Hepatocyte (in vitro differentiated cells): ENCODE measurements at places on chromosomes 2 and 18.

GRCh38 chr2:229350117-229350805, 79.2 kb upstream of the PID1 start:
- no peak for DNase-seq

DNA sequence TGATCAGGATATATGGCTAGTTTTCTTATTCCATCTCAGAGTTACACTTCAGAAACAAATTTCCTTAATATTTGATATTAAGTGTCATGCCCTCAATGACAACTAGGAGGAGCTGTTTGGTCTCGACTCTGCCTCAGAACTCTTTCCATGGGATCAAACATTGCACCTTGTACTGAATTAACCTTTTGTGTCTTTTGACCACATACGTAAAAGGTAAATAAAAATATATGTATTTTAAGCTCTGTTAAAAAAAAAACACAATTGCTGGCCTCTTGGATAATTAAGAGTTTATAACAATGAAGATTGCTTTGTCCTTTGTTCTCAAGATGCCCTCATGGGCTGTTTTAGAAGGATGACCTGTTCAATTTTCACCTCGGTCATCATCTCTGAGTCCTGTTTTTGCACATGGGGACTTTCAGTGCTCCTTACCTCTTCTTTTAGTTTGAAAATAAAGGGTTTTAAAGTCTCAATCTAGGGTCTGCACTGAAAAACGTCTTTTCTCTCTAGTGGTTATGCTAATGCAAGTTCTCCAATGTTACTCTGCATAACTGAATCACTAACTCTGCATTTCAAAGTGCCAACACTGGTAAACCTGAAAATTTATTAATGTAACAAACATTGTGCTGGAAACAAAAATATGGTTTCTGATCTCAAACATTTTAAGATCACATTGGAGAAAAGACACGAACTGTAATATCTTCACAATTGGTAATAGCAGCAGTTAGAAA, 18.8 kb upstream of the FN1 start:
- DNase-seq = peak; percentile 47

DNA sequence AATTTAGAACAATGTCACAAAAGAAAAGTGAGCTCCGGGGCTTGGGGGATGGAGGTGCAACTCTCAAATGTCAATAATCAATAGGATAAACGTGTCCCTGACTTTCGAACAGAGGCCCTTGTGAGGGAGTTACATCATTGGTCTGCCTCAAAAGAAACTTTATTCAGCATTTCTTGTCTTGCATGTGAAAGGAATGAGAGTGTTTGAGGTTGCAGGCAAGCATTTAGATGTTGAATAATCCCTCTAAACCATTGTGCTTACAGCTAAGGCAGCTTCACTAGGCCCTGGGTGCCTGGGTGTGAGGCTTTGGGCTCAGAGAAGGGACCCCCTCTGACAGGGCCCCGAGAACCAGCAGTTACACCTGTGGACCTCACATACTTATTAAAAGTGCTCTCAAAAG, 28.6 kb upstream of the FHL2 start:
- DNase-seq = no peak

DNA sequence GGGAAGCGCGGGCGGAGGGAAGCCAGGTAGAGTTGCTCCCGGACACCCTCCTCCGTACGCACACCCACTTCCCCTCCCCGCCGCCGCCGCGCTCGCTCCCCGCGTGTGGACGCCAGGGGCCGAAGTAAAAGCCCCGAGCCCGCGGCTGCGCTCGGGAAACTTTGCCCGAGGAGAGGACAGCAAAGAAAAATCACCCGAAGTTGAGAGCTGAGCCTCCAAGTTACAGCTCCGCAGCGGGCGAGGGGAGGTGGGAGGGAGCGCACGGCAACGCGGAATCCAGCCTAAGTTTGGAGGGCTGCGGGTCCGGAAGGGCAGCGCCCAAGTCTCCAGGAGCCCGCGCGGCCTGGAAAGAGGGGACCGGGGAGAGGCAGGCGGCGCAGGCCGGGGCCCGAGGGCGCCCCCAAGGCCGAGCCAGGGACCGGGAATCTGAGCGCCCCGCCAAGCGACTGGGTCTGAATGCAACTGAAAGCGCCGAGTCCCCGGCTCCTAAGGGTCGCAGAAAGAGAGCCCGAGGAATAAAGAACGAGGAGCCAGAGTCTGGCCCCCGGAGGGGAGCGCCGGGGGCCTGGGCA, 706 bp upstream of the BCL11A start:
- DNase-seq = peak; percentile 79

DNA sequence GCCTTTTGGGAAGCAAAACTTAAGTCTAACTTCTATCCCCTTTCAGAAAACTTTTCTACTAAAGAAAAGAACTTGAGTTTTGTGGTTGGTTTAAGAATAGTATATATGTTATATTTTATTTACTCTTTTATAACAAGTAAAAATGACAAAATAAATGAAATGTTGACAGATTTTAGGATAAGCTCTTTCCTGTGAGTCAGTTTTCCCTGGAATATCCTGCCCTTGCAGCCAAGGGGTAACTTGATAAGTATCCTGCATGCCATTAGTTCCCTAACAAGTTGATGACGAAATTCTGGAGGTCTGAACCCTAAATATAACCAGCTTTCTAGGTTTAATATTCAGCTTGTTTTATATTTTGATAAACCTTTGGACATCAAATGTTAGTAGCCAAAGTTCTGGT, 7.3 kb upstream of the HTR2B start:
- no peak for DNase-seq

GRCh38 chr2:84808279-84808678, 72.6 kb downstream of the TRABD2A start:
- DNase-seq = no peak

DNA sequence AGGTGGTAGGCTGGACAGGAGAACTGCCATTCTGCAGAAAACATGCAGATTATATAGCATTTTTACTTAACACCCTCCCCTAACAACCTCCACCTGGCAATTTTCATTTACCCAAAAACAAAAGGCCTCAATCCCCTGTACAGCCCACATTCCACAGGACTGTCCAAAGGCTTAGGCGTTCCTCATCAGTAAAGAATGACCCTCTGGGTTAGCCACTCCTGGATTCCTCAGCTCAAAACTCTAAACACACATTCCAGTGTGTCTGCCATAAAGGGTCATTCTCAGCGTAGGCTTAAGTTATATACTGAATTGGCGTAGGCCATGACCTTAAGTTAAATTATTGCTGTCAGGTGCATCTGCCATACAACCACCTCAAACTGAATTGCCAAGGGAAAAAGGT, 261.8 kb upstream of the CHAC2 start:
- no peak for DNase-seq

DNA sequence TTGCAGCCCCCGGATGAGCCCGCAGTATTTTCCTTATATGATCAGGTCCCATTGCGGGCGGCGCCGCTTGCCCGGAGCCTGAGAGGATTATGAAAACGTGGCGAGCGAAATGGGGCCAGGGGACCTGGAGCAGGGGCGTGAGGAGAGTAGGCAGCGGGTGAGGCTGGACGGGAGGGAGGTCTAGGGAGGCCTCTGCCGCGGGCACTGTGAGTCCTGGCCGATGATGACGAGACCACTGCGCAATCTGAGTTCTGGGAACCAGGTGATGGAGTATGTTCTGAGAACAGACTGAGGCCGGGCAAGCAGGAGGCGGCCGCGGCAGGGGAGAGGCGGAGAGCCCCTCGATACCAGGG, 790 bp upstream of the ACAA2 start:
- peak; percentile 81 for DNase-seq

GRCh38 chr2:85779641-85780315, 26.0 kb downstream of the ATOH8 start:
- DNase-seq = no peak

GRCh38 chr2:96916646-96917543, 47.0 kb upstream of the SEMA4C start:
- no peak for DNase-seq

DNA sequence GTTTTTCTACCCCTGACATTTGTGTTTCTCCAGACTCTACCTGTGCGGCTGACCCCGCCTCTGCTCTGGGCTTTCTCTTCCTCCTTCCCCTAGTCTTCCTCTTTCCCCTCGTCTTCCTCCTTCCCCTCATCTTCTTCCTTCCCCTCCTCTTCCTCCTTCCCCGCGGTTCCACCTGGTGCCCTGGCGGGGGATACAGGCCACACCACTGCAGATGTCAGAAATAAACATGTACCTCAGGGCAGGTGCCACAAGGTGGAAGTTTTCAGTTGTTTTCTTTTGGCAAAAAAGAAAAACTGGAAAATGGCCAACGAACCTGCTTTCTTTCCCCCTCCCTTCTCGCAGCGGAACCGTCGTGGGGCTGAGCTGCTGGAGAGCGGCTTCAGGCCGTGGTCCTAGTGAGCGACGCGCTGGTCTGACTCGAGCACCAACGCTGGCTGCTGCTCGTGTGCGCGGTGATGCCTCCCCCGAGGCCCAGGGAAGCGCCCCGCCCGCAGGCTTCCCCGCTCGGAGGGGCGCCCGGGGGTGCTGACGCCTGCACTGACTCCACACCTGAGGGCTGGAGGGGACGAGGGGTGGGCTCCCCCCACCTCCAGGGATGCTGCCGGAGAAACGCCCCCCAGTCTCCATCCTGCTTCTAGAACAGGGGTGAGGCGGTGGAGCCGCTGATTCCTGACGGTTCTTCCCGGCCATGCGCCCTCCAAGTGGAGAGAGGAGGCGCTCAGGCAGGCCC, 83.7 kb upstream of the ZNF516 start:
- DNase-seq = no peak

DNA sequence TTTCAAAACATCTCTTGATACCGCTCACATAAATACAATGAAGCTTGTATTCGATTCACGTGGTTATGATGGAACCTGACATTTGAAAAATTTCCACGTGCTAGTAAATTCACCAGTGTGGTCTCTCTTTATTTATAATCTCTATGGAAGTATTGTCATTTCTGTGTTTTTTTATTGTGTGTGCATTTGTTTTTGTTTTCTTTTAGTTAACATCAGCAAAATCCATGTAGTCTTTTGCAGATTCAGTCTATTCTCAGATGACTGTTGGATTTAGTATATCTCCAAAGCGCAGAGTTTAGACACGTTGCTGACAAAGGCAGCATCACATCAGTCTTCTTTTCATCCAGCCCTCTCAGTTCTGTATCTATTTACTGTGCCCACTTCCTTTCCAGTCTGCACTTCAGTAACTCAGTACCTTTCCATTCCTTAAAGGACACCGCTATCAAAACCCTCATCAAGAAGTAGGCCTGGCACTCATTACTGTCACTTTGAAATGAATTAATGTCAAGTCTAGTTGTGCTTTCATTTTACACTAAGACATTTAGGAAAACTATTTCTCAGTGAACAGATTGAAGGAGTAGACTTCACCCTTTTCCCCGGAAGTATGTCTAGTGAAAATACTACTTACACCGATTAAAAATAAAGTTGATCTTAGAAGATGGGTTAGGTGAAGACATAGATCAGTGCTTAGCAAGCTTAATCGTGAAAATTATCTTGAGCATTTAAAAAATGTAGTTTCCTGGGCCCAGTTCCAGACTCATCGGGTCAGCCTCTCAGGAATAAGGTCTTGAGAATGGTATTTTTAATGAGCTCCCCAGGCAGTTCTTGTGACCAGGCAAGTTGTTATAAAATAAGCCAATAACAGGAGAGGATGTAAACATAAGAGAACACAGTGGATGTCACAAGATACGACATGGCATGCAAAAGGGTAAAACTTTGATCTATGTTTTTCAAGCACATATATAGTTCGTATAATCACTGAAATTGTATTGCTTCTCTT, 506.8 kb upstream of the ZEB2 start:
- no peak for DNase-seq

- peak; percentile 48 for DNase-seq
These were observed 1.6 kb upstream of the NFE2L2 start for GRCh38 chr2:177265824-177266817.

- no peak for DNase-seq
These were observed 44.1 kb upstream of the TTC39C start for GRCh38 chr18:23970161-23971096.

- no peak for DNase-seq
These were observed 202.3 kb downstream of the FAM210A start for GRCh38 chr18:13524054-13524453.

- no peak for DNase-seq
These were observed 27.1 kb upstream of the TXNDC2 start for GRCh38 chr18:9858642-9859041.

GRCh38 chr2:88451811-88452564, 505 bp downstream of the FOXI3 start:
- DNase-seq = peak; percentile 37

GRCh38 chr2:63422556-63422955, 165.7 kb downstream of the WDPCP start:
- no peak for DNase-seq

DNA sequence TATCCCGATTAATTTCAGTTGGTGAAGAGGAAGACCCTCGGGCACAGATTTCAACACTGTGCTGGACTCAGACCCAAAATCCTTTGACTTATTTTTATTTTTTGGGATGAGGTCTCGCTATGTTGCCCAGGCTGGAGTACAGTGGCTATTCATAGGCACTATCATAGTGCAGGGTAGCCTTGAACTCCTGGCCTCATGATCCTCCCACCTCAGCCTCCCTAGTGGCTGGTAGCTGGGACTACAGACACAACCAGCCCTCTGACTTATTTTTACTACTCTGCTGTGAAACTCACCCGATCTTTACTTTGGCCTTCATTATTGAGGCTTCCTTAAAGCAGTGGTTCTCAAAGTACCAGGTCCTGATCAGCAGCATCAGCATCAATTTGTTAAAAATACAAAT, 18.2 kb upstream of the ADAM17 start:
- DNase-seq = no peak

GRCh38 chr2:228180181-228181097, 1.0 kb downstream of the SPHKAP start:
- DNase-seq = no peak

DNA sequence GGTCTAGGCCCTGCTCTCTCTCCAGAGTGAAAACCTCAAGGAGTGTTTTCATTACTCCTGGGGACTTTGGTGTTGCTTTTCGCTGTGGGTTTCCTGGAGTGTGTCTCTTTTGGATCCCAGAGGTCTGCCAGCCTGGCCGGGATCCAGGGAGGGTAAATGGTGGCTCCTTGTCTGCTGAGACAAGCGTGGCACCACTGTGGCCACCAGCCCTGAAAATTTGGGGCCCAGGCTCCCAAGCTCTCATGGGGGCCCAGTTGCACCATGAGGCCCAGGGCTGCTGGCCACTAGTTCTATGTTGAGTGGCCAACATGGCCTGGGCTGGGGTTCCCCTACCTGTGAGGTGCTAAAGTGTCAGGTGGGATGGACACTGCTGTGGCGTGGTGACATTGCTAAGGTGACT, 144.8 kb downstream of the CTIF start:
- no peak for DNase-seq

GRCh38 chr2:236847538-236848263, 238.0 kb upstream of the COPS8 start:
- DNase-seq = no peak

- no peak for DNase-seq
These were observed 8.4 kb downstream of the POU3F3 start for GRCh38 chr2:104862058-104862941.

GRCh38 chr2:43526994-43527393, 68.8 kb downstream of the THADA start:
- DNase-seq = no peak
